HTR-8/SVneo (cell line): ENCODE measurements at places on chromosomes 2 and 18.

DNA sequence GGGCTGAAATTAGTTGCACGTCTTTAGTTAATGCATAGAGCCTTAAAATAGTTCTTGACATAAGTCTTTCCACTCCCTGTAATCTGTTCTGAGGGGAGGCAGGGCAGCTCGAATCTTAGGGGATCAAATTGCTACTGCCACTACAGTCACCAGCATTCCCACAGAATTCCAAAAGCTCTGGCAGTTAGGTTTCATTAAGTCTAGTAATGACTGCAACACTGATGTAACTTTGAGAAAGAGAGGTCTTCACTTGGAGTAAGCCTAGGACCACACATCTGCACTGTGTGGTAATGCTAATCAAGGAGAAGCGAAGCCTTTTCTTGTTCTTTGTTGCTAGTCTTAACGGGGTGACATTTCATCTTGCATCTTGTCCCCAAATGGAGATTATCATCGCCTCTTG, 19.3 kb upstream of the NCK2 start:
- DNase-seq = no peak

DNA sequence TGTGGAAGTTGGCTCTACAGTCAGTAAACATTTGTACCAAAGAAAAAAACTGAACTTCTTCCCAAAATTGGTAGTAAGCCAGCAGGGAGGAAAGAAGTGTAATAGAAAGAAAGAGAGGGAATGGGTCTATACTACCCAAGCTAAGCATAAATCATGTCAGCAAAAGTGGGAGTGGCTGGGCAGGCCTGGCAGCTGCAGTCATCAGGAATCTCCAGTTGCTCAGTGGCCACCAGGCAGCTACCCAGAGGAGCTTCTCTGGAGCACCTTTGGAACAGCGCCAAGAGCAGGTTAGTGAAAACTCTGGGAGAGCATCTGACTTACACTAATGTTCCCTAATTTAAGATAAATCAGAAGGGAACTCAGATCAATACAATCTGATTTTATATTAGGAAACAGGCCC, 14.3 kb downstream of the FRZB start:
- DNase-seq = no peak

- DNase-seq = no peak
Measured at GRCh38 chr2:37300578-37300977, 24.1 kb downstream of the PRKD3 start.

DNA sequence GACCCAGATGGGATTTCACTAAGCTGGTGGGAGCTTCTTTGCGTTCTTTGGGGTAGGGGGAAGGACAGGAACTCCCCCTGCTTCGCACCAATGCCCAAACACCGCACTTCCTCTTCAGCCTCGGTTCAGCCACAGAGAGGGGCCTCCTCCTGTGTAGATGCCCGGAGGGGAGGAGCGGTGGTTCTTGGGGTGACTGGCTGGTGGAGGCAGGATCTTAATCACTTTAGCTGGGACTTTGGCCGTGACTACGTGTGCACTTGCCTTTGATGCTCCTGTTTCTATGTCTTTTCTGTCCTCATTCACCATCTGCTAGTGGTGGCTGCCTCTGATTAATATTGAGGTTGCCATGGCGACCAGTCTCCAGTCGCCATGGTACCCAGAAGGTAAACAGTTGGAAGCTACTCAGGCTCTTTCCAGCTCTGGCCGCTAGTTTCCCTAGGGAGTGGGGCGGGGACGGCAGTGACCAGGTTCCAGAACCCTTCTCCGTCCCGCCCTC, 1.9 kb downstream of the CNGA3 start:
- no peak for DNase-seq

DNA sequence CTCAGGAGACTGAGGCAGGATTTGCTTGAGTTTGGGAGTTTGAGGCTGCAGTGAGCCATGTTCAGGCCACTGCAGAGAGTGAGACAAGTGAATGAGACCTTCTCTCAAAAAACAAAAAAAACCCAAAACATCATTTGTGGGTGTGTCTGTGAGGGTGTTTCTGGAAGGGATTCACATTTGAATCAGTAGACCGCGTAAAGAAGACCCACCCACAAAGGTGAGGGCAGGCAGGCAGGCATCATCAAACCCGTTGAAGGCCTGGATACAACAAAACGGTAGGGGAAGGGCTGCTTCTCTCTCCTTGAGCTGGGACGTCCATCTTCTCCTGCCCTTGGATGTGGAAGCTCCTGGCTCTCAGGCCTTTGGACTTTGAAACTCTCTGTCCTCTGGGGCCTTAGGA, 25.4 kb downstream of the CDKL4 start:
- no peak for DNase-seq

- DNase-seq = no peak
Measured at GRCh38 chr2:162379719-162380580, 36.0 kb downstream of the GCA start.
